ENCODE measurements at places on chromosomes 13 and 19.

- DNase-seq = no peak
Measured at GRCh38 chr13:78608688-78609463, 5.5 kb upstream of the POU4F1 start.

GRCh38 chr19:58538257-58539168, 5.4 kb upstream of the TRIM28 start:
- peak; percentile 51 for DNase-seq

- no peak for DNase-seq
Measured at GRCh38 chr13:110344320-110344719, 37.2 kb downstream of the COL4A2 start.

- no peak for DNase-seq
Measured at GRCh38 chr13:22967669-22968068, 213.1 kb upstream of the SGCG start.

GRCh38 chr13:33917190-33917589, 99.2 kb downstream of the RFC3 start:
- DNase-seq = no peak

- no peak for DNase-seq
Measured at GRCh38 chr19:46761418-46761831, 15.2 kb upstream of the STRN4 start.

DNA sequence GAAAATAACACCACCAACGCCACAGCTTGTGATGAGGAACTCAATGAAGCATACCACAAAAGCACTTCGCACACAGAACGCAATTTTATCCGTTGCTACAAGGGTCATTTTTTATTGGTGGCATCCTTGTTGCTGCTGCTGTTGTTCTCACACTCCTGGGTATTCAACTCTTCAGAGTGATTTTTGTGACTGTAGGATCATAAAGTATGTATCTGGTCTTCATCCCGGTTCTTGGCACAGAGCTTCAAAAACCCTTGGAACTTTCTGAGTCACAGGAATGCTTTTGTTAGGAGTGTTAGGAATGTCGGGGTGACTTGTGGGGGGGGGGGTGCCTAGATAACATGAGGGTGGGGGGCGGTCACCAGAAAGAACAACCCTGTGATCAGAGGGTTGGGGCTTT, 108.4 kb downstream of the ZNF557 start:
- no peak for DNase-seq

- no peak for DNase-seq
Measured at GRCh38 chr13:39684531-39685137, 29.2 kb downstream of the COG6 start.

DNA sequence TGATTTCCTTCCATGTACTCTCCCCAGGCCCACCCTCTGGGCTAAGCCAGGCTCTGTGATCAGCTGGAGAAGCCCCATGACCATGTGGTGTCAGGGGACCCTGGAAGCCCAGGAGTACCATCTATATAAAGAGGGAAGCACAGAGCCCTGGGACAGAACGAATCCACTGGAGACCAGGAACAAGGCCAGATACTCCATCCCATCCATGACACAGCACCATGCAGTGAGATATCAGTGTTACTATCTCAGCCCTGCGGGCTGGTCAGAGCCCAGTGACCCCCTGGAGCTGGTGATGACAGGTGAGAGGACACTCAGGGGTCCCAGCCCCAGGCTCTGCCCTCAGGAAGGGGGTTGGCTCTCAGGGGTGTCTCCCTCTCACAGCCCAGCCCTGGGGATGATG, 27.5 kb upstream of the KIR3DL3 start:
- no peak for DNase-seq

- no peak for DNase-seq
Measured at GRCh38 chr19:47324502-47324901, 7.5 kb upstream of the C5AR2 start.

DNA sequence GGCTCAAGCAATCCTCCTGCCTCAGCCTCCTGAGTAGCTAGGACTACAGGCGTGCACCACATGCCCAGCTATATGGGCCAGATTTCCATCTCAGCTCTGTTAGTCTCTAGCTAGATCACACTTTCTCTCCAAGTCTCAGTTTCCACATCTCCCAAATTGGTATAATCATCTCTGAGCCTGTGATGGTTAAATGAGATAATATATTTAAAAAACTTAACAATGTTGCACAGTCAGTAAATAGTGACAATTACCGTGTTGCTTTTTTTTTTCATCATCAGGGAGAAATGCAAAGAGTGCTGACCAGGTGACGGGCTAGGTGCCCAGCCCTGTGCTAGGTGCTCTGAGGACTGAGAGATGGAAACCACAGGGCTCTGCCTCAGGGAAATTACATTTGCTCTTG, 36.9 kb upstream of the C19orf12 start:
- DNase-seq = no peak

DNA sequence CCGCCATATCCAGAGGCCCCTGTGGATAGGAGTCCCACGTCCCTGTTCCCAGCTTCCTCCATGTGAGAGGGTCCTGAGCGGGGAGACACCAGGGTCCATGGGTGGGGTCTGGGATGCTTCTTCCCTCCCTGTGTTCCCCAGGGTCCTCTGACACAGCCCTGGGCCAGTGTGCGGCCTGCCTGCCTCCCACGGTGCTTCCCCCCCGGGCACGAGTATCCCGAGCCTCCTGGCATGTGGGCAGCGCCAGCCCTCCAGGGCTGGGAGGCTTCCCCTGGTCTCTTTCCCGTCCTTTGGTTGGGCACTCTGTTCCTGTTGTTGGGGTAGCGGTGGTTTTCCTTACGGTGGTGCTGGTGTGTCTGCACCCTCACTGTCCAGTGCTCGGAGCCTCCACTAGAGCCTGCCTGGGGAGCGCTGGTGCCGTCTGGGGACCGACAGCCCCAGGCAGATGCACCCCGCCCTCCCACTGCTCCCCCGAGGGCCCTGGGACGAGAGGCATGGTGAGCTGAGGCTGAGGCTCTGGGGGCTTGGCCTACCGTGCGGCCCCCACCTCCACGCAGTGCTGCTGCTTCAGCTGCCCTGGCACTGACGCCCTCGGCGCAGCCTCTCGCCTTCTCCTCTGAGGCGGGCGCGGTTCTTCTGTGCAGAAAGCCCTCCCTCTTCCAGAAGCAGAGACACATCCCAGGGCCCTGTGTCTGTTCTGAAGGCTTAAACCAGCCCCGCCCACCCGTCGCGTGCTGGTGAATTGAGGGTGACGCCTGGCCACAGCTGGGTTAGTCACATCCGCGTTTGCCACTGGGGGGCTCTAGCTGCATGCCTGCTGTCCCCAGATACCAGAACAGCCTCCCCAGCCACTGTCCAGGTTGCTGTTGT, 27.9 kb downstream of the PLEKHJ1 start:
- DNase-seq = no peak

DNA sequence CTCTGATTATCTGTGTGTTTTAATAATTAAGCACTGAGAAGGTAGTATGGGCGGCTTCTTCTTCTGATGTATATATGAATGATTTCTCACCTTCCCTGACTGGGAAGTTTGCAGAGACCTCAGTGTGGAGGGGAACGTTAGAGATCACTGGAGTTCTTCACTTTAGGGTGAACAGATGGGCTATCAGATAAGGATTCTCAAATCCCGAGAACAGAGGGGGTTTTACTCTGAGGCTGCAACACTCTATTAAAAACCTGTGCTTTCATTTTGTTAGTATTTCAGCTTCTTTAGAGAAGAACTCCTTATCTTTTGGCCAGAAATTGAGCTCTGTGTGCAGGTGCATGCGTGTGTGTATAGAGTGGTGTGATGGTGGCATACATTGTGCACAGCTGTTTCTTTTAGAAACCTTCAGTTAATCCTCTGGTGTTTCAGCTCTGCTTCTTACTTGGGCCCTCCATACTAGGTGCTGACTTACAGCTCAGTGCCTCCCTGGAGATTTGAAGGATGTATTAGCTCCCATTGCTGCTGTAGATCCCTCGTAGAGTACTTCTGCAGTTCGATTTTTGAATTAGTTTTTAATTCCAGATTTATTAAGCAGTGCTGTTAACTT, 45.3 kb upstream of the PCDH9 start:
- DNase-seq = no peak

GRCh38 chr13:79295906-79296706, 109.9 kb downstream of the RBM26 start:
- DNase-seq = no peak
